ENCODE measurements at places on chromosomes 1 and 21.
A peak's percentile ranks its signal among the peaks of the same experiment; 100 is the strongest.

GRCh38 chr1:206814716-206815341 lies 42.5 kb upstream of the IL10 start:
- DNase-seq = peak; percentile 27

DNA sequence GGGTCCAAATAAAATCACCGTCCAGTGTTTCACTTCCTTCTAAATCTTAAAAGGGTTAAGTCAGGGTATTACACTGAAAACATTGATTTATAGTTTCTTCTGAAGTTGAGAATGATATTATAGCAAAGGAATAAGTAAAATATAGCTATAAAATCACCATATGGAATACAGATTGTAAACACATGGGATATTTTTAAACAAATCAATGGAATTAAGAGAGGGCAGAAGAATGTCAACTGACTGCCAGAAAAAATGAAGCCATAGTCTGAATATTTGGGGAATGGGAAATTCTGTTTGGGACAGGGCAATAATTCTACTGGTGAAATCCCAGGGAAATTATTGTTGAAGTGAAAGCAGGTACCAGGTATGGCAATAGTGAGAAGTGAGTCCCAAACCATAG lies 664.6 kb downstream of the NCAM2 start:
- DNase-seq = no peak

DNA sequence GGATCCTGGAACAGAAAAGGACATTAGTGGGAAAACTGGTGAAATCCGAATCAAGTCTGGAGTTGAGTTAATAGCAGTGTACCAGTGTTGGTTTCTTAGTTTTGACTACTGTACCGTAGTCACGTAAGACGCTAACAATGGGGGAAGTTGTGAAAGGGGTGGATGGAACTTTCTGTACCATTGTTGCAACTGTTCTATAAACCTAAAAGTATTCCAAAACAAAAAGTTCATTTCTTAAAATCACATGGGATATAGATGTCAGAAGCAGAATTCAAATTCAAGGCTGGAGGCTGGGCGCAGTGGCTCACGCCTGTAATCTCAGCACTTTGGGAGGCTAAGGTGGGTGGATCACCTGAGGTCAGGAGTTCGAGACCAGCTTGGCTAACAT lies 16.9 kb downstream of the ARHGEF19 start:
- no peak for DNase-seq

DNA sequence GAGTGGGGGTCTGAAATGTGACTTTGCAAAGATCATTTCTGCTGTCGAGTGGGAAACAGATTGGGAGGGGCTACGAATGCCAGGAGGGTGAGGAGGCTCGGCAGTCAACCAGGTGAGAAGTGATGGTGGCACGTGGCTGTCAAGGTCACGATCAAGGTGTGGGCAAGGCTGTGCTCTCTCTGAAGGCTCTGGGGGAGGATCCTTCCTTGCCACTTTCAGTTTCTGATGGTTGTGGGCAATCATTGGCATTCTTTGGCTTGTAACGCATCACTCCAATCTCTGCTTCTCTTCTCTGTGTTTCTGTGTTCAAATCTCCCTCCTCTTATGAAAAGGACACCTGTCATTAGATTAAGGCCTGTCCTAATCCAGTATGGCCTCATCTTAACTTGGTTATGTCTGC lies 6.1 kb upstream of the SPSB1 start:
- DNase-seq = no peak

- no peak for DNase-seq
These were observed 6.3 kb downstream of the CHIT1 start for GRCh38 chr1:203223012-203223775.

- no peak for DNase-seq
These were observed 9.3 kb downstream of the PADI3 start for GRCh38 chr1:17258116-17258757.

- peak; percentile 92 for DNase-seq
These were observed 16.5 kb downstream of the ZNF697 start for GRCh38 chr1:119631433-119632102.

DNA sequence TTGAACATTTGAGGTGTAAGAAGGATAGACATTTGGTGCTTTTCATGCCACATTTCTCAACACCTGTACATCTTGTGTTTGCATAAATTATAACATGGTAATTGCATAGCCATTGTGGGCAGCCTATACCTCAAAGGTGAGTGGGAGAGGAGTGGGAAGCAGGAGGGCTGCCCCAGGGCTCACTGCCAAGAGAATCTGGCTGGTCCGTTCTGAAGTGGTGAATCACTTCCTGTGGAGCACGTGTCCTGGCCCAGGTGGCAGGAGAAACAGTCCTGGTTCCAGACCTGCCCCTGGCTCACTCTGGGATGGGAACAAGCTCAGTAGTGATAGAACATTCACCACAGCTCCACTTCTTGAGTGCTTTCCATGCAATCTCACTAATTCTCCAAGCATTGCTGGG lies 11.6 kb upstream of the OLFML2B start:
- DNase-seq = peak; percentile 80

DNA sequence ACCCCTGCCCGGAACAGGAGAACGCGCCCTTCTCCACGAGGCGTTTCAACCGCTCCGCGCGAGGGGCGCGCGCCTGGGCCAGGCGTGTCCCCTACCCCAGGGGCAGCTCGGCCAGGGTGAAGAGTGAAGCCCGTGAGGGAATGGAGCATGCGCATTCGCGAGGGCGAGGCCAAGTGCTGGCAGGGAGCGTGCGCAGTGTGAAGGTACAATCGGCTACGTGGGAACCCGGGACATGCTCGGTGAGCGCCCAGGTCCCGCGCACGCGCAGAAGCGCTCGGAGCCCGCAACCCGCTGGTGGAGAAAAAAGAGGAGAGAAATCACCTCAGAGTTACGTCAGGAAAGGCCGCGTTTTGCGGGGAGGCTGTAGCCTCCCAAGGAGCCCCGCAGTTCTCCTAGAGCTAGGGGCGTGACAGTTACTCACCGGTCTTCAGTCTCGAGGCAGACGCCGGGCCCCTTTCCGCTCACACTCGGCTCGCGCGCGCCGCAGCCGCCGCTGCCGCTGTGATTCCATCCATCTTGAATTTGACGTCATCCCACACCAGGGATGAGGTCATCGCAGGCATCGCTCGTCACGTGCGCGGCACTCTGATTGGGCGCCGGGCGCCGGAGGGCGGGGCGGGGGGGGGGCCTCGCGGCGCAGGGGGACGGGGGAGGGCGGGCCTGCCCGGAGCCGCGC lies at the start of gene ZBTB21:
Gene ZBTB21 (minus strand): TSS at position 530 of the 676 bp plus-strand sequence. CDS start 16,265 bp downstream, outside the sequence.
- peak; percentile 100 for DNase-seq

DNA sequence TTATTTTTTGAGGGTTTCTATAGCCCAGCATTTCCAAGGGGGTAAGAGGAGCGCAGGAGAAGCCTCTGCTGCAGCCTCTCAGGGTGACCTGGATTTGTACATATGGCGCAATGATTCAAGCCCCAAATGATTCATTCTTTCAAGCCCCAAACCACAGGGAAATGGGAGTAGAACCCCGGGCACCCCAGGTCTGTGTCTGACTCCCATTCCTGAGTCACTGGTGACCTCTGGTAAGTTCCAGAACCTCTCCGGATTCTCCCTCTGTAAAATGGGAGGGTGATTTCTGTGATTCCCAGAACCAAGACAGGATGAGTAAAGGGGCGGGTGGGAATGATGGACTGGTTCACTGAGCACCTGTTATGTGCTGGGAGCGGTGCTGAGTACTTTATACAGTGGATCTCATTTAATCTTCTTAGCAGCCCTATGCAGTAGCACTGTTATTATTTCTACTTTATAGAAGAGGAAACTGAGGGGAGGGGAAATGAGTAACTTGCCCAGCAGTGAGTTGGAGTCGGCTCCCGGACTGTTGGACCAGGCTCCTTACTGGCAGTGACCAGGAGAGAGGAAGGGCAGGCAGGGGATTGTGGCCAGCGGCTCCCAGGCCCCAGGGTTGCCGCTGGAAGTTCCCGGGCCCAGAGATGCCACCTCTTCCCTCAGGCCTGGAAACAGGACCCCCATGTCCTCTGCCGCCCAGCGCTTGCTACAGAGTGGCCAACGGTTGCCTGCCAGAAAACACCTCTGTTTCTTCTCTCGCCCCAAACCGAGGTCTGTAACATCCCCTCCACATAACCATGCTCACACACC lies 20.3 kb upstream of the SLC26A9 start:
- peak; percentile 89 for DNase-seq

- DNase-seq = peak; percentile 14
These were observed 30.5 kb downstream of the NRIP1 start for GRCh38 chr21:15034126-15034853.

DNA sequence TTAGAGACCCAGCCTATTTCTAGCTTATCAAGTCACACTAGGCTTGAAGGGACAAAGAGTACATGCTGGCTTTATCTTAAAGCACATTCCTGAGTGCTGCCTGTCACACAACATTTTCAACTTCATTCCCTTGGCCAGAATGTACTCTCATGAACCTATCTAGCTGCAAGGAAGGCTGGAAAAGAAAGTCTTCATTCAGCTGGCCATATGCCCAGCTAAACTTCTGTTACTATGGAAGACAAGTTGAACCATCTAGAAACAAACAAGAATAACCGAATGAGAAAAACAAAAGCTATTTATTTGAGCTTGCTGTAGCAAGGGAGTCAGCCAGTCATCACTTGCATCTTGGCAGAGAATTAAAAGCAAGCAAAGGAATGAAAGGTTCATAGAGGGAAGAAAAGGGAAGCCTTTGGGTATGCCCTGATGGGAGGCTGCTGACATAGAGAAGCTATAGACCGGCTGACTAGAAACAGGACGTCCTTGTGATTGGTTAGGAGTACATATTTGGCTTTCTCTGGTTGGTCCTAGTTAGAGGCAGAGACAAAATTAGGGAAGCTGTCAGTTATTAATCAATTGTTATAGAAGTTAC lies 108.4 kb downstream of the NEK7 start:
- no peak for DNase-seq

DNA sequence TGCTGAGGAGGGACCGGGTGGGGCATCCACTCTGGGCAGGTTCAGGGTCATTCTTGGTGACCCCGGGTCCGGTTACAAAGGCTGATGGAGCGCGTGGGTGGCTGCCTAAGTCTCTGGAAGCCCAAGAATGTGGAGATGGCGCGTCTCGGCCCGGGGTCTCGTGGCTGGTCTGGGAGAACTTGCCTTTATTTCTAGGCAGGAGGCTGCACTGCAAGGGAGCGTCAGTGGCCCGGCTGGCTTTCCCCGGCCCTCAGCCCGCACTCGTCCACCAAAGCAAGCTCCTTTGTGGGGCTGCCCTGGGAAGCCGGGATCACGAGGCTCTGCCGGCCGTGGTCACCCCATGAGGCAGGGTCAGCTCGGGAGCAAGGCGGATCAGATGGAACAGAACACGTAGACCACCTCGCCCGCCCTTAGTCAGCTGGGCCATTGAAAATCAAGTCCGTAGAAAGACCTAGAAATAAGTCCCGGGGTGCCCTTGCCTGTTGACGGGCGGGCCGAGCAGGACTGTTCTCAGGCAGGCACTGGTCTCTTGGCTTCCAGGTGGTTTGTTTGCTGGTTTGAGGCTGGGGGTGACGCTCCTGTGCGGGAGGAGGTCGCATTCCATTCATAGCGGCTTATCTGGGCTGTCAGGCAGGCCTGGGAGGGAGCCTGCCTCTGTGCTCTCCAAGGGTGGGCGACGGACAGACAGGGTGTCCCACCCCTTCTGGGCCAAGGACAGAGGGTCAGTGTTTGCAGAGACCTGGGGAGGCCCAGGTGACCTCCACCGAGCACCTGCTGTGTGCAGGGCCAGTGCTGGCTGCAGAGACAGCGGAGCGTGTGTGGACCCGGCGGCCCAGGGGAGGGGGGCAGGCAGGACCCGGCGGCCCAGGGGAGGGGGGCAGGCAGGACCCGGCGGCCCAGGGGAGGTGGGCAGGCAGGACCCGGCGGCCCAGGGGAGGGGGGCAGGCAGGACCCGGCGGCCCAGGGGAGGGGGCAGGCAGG lies 25.8 kb downstream of the COL18A1 start:
- no peak for DNase-seq

DNA sequence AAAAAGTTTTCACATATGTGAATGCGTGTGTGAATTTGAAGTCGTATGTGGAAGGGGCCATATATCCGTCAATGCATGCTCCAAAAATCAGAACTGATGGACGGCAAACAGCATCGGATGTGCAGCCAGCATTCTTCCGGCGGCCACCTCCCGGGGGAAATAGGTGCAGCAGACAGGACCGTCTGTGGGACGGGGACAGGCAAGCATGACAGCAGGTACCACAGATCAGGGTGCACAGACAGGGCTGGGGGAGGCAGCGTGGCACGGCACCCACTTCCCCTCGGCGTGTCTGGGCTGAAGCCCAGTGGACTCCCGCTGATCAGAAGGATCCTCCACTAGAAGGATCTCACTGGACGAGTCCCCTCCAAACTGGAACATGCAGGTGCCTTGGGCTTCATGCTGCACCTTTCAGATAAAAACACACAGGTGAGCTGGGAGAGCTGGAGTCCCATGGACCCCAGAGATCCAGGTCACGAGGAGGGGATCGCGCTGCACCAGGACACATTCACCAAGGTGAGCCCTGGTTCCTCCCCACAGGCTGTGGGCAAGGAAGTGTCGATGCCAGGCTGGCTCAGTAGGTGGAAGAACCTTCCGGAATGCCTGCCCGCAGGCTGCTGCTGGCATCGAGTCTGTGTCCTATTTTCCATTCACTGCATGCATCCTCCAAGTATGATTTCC lies 25.3 kb downstream of the PDE9A start:
- DNase-seq = no peak

GRCh38 chr1:236143104-236143948 lies 987 bp downstream of the GPR137B start:
- peak; percentile 42 for DNase-seq

GRCh38 chr1:154810571-154810970 lies 59.5 kb downstream of the KCNN3 start:
- DNase-seq = peak; percentile 26

- DNase-seq = no peak
These were observed 75.0 kb downstream of the DPYD start for GRCh38 chr1:97845805-97846204.

DNA sequence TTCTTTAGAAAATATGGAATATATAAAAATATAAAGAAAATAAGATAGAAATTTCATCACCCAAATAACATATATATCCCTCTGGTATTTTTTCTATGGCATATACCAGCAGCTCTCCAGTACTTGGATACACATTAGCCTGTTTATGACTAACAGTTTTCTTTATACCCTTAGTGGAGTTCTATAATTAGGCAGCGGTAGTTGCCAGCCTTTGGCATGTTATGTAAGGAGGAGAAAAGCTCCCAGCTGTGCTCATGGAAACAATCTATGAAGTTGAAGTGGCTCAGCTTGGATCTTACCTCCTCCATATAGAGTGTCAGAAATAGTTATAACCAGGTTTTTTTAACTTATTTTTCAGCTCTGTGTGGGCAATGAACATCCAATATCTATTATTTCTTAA lies 1636.8 kb downstream of the AMY1C start:
- DNase-seq = no peak
